Fibroblast of villous mesenchyme (primary cell): ENCODE measurements at places on chromosomes 2 and 18. TPM values are rescaled to one million over a fixed set of nuclear protein-coding genes. Genes with fewer than 3 reads are reported as not detected.

DNA sequence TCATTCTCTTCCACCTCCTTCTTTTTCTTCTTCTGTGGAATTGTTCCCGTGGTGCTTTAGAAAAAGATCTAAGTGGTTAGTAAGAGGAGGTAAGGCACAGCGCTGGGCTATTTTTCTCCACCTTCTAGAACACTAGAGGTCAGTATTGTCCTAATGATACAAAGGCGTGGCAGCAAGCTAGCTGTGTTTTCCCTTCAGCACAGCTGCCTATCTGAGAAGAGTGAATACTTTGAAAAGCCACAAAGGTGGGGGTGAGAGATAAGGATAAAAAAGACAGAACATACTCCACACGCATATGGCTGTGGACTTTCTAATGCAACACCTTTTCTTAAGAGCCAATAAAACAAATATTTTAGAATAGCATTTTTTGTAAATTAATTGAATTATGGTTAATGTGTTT, 2.1 kb downstream of the CNTNAP5 start:
- DNase-seq, result peak; percentile 37

- DNase-seq, result no peak
These were observed 41.6 kb upstream of the NRP2 start for GRCh38 chr2:205640716-205641115.

Gene LINC00305
- total RNA-seq, result not detected in 2 replicates

GRCh38 chr18:3286159-3286558, 24.2 kb downstream of the MYL12B start:
- no peak for DNase-seq

DNA sequence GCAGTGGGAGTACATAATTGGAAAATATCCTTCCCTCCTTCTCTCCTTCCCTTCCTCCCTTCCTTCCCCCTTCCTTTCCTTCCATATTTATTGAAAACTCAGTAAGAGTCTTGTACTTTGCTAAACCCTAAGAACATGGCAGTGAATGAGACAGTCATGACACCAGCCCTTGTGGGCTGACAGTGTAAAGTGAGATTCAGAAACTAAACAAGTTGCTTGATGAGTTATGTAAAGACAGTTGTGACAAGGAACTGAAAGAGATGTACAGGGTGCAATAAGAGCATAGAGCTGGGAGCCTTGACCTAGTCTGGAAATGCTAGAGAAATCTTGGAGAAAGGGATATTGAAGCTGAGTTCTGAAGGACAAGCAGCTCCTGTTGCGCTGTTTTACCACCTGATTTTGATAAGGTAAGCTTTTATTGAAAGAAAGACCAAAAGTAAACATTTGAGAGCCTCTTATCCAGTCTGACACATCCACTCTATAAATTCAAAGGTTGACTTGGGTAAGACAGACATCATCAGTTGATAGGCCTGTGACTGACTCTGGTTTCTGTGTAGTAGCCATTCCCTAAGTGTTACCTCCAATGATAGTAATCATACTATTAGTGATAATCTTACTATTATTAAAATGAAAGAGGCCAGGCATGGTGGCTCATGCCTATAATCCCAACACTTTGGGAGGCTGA, 66.5 kb upstream of the SKOR2 start:
- no peak for DNase-seq

DNA sequence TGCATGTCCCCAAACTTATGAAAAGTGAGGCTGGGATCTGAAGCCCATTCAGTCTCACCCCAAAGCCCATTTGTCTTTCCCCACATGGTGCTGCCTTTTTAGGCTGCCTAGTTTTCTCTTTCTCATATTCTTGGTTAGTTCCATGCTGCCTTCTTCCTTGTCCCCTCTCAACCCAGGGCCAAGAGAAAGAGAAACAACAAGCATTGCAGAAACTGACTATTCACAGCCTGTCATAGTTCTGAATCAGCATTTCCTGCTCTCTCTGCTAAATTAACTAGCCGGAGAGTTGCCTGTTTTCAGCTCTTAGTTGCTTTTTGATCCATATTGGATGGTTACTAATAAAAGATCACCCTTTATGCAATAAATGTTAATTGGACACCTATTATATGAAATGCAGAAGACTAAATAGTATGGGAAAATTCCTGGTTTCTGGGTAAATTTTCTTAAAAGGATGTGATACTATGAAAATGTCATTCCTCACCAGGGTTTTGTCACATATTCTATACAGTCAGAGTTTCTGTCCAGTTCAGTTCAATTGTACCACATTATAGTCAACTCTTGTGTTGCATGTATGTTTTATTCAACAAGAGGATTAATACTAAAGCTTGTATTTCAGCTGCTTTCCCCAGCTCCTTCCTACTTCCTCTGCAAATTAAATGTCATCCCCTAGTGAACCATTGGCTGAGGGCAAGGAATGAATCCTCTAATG, 246.5 kb downstream of the GALR1 start:
- no peak for DNase-seq

GRCh38 chr18:73880387-73880786, 267.2 kb downstream of the FBXO15 start:
- DNase-seq, result peak; percentile 3

GRCh38 chr2:16411788-16412187, 253.8 kb downstream of the CYRIA start:
- no peak for DNase-seq

DNA sequence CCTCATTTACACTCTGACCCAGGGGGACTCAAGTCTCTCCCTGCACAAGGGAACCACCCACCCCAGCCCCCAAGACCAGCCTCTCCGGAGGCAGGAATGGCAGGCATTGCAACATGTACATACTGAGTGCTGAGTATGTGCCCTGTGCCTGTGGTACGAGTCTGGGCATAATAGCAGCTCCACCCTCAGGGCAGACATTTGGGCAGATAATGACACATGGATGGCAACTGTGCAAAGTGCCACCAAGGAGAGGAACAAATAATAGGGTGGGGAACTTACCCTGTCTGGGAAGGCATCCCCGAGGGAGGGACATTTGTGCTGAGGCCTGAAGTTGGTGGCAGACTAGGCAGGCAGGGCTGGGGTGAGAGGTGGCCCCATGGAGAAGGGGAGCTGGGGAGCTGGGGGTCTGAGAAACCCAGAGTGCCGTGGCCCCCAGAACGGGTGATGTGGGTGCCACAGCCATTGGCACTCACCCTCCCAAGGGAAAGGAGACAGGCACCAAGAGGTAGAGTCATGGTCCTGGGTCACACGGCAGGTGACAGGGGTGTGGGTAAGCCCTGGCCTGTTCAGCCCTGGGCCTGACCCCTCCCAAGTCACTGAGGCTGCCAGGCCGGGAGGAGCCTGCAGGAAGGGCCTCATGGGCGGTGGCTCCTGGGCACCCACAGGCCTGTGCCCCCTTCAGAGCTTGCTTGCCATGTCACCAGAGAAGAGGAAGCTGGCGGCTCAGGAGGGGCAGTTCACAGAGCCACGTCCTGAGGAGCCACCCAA, 15.7 kb upstream of the GPR17 start:
- DNase-seq, result no peak

DNA sequence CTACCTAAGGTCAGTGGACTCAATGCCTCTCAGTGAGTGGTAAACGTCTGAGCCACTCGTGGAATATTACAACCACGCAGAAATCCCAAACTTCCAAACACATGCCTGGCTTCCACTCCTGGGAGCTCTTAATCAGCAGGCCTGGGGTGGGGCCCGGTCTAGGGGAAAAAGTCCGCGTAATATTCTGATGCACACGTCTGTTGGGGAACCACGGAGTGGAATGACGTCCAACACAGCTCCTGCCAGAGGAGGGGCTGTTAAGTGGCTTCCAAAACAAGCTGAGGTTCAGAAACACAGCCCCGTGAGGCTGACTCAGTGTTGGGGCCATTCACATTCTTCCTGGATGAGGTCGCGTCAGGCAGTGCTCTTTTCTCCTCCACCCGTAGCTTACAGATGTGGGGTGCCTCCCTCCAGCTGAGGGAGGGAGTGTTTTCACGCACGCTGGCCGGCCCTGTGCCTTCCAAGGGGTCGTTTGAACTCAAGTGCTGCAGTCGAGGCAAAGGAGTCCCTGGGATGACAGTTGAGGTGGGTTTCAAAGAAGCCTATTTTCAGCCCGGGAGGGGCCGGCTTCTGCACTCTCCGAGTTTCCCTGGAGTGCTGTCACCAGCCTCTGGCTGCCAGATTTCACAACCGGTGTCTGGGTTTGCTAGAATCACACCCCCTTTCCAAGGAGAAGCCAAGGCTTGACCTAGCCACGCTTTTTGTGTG, 73.1 kb downstream of the ACKR3 start:
- DNase-seq, result peak; percentile 98

GRCh38 chr2:121903037-121903689, 147.7 kb downstream of the TSN start:
- no peak for DNase-seq

DNA sequence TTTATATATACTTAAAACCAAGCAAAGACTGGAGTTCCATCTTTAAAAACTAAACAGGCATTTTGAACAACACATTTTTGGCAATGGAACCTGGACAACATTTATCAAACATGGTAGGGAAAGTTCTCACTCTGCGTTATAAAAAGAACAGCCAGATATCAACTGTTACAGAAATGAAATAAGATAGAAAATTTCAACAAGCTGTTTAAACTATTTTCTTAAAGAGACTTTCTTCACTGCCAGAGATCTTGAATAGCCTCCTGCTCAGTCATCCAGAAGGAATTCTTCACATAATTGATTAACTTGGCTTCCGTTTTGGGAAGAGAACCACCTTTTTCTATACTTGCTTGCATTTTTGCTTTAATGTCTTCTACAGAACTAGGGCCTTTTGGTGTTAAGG, 166.0 kb upstream of the PIK3C3 start:
- no peak for DNase-seq

Gene NPPC
- total RNA-seq, result not detected in 2 replicates

DNA sequence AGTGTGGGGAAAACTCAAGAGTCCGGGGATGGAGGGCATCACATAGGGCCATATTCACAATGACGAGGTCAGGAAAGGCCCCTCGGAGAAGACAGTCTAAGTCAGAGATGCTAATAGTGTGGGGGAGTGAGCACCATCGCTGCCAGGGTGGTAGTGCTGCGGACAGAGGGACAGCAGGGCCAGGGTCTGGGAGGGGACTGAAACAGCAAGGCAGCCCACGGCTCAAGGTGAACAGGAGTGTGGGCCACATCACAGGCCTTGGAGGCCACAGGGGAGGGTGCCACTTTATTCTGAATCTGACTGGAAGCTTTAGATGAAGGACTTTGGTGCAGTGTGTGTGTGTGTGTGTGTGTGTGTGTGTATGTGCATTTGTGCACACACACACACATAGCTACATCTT, 130.9 kb upstream of the GLI2 start:
- no peak for DNase-seq

Gene LAMA3
- total RNA-seq, result 2.6 and 5.2 TPM in 2 replicates

- DNase-seq, result no peak
These were observed 139.2 kb downstream of the CCDC102B start for GRCh38 chr18:68937029-68937599.
